Ovary (tissue), 10 donors: ENCODE measurements at places on chromosomes 1 and 21. TPM values are rescaled to one million over a fixed set of nuclear protein-coding genes. Genes with fewer than 3 reads are reported as not detected.

GRCh38 chr1:159985473-159985872, 31.4 kb upstream of the SLAMF9 start:
- no peaks in the 10 kb centered on the region for H3K27me3 ChIP-seq
- DNase-seq: no peak
- no peak overlapping the region for H3K27ac ChIP-seq
- no peaks in the 10 kb centered on the region for H3K36me3 ChIP-seq
- H3K4me1 ChIP-seq: no peaks in the 10 kb centered on the region

Gene LCE1E
- total RNA-seq: not detected

- H3K36me3 ChIP-seq: no peaks in the 10 kb centered on the region
- peaks cover 11% of the 10 kb centered on the region for H3K4me1 ChIP-seq
- DNase-seq: no peak
Observed at GRCh38 chr1:110215621-110216515, 5.8 kb downstream of the KCNC4 start.

DNA sequence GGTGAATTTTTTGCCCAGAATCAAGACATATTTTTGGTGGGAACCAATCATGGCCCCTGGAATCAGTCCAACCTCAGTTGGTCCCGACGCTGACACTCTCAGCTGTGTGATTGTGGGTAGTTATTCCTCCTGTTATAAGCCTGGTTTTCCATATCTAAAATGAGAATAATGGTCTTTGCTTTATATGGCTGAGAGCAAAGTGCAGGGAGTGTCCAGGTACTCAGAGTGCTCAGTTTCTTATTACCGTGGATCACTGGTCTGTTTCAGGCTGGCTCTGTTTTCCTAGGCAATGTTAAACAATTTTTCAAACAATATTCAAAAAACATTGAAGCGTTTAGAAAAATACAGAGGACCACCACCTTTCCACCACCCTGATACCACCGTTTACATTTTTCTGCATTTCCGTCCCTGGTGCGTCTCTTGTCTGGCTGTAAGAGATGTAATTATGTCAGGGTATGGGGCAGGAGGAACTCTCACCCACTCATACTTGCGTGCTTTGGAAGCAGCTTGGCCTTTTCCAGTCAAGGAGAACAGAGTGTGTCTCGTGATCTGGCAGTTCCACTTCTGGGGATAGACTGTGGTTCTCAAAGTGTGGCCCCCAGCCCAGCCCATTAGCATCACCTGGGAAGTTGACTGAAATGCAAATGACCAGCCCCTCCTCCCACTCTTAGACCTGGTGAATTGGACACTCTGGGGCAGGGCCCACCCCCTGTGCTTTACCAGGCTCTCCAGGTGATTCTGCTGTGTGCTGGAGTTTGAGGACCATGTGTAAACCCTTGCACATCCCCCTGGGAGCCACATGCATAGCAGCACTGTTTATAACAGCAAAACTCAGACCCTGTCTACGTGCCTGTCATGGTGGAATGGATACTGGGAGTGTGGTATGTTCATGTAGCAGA, 6.8 kb downstream of the MX1 start:
- no peaks in the 10 kb centered on the region for H3K36me3 ChIP-seq
- H3K4me1 ChIP-seq: no peaks in the 10 kb centered on the region
- no peak overlapping the region for H3K4me3 ChIP-seq
- H3K27ac ChIP-seq: no peak overlapping the region
- H3K27me3 ChIP-seq: no peaks in the 10 kb centered on the region

Gene SPSB1
- 20.6 TPM for total RNA-seq

Gene CYP4A11
- not detected for total RNA-seq

GRCh38 chr1:202998836-202999750, 8.1 kb upstream of the TMEM183A start:
- peak; percentile 19 for DNase-seq
- H3K27me3 ChIP-seq: no peaks in the 10 kb centered on the region
- H3K36me3 ChIP-seq: no peaks in the 10 kb centered on the region
- no peaks in the 10 kb centered on the region for H3K4me1 ChIP-seq
- no peak overlapping the region for H3K4me3 ChIP-seq

Gene TNFSF4
- 1.4 TPM for total RNA-seq
